NCI-H1092 treated with DMSO at 0.1 percent for 48 hours (cell line): ENCODE measurements at places on chromosomes 16 and 17.

- DNase-seq: no peak
Measured at GRCh38 chr17:59111539-59111938, 4.9 kb upstream of the TRIM37 start.

GRCh38 chr17:64129515-64129764, 504 bp downstream of the ERN1 start:
- DNase-seq: no peak

DNA sequence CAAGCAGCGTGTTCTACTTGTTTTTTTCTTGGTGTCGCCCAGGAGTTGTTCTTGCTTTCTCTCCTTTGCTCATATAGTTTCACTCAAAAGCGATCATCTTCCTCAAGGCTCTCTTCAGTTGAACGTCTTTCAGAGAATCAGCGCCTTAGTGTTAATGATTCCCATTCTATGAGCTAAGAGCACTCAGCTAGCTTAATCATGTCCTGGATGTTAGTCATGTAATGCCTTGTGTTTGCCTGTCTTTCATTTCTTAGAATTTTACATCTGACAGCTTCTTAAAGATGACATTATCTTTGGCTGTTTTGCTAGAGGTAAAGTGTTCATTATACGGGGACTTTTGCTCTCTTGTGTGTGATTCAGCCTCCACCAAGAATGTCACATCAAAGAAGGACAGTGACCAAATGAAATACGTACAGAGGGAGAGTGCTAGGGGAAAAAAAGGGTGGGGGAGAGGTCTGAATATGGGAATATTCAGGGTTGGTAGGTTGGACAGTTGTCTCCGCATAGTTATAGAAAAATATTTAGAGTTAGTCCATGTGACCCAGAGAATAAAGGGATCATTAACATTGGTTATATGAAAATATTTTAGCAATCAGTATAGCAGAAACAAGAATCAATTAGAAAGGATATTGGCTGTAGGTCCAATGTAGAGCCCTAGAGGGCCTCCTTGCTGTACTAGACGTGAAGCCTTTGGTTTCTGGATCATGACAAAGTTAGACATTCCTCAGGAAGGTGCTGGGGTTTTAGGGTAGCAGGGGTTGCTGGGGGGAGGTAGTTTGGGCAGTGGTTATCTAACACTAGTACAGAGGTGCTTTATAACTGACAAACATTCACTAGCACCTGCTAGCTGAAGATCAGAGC, 31.9 kb upstream of the ANKFN1 start:
- DNase-seq: no peak

GRCh38 chr16:14215941-14216340, 144.8 kb downstream of the MRTFB start:
- no peak for DNase-seq

DNA sequence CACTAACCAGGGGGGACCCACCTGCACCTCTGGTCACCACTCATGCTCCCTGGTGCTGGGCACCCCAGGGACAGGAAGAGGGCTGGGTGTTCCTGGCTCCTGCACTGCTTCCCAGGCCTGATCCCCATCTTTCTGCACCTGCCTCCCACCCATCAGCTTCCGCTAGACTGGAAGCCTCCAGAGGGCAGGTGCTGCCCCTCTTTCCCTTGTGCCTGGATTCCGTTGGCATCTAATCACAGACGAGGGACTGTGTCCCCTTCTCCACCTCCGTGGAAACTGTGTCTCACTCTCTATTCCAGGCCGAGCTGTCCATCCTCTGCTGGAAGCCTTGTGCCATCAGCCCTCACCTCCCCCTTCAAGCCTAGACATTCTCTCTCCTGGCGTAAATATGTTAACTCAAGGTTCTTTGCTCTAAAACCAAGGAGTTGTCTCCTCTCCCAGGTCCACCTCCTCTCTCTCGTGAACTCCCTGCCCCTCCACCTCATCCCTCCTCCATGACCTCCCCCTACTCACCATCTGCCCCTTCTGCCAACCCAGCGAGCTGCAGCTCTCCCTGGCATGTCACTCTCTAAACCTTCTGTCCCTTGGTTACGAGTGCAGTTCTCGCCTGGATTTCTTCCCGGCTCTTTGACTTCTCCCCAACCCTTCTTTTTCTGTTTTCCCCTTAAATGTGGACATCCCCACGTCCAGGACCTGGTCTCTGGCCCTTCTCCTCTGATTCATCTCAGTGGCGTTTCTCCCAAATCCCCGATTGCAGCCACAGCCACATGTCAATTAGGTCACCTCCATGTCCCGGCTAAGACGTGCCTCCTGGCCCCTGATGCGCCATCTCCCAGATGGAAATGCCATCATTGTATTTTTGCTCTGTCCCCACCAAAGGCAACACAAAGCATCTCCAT, 107.7 kb downstream of the SEC14L1 start:
- no peak for DNase-seq

DNA sequence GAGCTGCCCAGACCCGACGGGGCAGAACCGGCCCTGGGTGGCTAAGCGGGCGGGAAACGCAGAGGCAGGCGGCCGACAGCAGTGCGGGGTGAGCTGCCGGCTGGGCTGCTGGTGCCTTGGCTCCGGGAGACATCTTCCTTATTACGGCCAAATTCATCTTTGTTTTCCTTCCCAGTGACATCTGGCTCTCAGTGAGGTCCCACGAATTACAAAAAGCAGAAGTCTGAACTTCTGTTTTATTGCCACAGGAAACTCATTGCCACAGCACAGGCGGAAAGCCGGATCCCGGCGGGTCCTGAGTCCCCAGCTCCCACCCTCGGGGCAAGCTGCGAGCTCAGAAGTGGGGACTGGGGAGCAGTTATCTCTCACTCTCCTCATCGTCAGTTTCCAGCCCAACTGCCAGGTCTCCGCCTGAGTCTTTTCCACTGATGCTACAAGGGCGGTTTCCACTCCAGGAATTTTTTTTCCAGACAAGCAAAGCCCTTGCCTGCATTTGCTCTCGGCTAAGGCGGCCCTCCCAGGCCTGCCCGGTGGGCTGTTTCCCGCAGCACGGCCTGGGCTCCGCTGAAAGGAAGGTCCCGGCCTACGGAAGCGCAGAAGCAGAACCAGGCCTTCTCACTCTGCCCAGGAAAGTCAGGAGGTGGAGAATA, 40.3 kb downstream of the CBFA2T3 start:
- DNase-seq: no peak

DNA sequence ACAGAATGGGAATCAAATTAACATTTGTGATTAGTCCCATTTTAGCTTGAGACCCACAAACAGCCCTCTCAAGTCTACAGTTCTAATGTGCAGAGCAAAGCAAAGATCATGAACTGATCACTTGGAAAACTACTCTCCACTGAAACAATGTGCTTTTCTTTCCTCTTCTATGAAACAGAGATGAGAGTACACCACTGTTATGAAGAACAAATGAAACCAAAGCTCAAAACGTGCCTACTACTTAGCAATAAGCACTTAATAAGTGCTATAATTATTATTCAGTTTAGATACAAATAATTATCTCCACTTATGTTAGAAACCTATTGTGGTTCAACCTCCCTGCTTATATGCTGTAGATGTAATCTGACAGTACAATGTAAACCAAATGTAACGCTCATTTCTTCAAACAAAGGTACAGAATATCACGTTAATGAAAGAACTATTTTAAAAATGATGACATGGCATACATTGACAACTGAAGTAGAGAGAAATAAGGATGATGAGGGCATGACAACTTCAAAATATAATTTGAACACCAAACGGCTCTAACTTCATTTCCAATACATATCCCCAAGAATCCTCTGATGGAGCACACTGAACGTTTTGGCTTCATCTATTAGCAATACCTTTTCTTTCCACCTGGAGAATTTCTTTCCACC, 2.0 kb downstream of the VPS35 start:
- no peak for DNase-seq
